ENCODE measurements at places on chromosomes 12 and 14. TPM values are rescaled to one million over a fixed set of nuclear protein-coding genes. Genes with fewer than 3 reads are reported as not detected.

GRCh38 chr12:132046561-132046960 lies 96.8 kb downstream of the EP400 start:
- no peak overlapping the region for H3K27ac ChIP-seq
- H3K36me3 ChIP-seq: peaks cover 12% of the 10 kb centered on the region
- H3K4me1 ChIP-seq: no peaks in the 10 kb centered on the region
- H3K4me3 ChIP-seq: no peak overlapping the region

DNA sequence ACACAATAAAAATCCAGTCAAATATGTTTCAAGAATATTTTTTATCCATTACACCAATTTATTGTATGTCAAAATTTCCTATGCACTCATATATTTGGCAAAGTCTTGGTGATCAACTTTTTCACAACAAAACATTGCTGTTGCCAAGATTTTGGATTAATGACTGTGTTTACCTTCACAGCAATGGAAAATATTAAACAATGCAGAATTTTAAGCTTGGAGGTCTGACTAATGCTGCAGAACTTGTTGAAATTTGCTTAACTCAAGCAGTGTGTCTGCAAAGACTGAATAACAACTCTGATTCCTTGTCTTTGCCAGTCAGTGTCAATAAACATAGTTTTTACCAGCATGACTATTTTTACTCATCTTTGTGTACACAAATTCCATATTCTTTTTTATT lies 336.4 kb downstream of the CCER1 start:
- no peaks in the 10 kb centered on the region for H3K4me1 ChIP-seq
- H3K4me3 ChIP-seq: no peak overlapping the region
- H3K27ac ChIP-seq: no peak overlapping the region
- DNase-seq: no peak
- no peaks in the 10 kb centered on the region for H3K27me3 ChIP-seq

The NEUROD4 gene
- not detected for total RNA-seq

The ERC1 gene
- 78.2 TPM for total RNA-seq

DNA sequence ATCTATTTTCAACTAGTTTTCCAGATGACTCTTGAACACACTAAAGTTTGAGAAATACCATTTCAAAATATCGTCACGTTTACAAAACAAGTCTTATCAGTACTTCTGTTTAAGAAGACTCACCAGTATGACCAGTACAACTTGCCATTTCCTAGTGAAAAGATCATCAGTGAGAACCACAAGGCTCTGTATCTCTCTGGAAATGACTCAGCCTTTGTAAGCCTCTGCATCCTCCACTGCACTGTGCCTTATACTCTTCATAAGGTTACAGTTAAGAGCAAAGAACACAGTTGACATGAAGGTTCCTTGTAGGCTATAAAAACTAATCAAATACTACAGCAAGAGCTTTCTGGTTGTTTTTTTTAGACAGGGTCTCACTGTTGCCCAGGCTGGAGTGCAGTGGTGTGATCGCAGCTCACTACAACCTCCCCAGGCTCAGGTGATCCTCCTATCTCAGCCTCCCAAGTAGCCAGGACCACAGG lies 5.7 kb upstream of the VTI1B start:
- no peaks in the 10 kb centered on the region for H3K27me3 ChIP-seq
- peaks cover 31% of the 10 kb centered on the region for H3K36me3 ChIP-seq
- H3K27ac ChIP-seq: no peak overlapping the region
- no peak overlapping the region for H3K4me3 ChIP-seq

The PABPN1 gene
- 116 TPM for total RNA-seq

DNA sequence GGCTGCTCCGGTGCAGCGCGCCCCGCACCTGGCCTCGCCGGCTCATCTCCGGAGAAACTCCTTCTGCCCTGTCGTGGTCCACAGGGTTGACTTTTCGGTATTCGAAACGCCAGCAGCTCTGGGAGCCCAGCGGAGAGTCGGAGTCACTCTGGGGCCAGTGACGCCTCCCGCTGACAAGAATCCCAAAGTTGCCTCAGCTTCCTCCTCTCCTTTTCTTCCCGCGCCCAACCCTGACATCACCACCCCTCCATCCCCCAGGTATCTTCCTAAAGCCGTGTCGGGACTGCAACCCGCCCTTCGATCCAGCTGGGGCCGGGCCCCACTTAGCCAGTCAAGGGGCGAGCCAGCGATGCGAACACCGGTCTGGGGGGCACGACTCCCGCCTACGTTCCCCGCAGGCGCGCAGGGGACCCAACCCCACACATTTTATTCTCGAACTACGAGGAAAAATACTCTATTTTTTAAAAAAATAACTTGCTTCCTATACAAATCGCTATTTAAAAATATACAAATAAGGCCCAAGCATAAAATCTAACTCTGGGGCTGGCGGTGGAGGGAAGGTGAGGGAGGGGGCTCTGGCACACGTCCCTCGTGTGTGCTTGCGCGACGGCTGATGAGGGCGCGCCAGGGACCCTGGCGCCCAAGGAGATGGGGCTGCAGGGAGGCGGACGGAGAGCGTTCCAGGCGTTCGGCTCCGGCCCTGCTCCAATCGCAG lies 2.1 kb downstream of the NKX2-8 start:
- H3K4me3 ChIP-seq: no peak overlapping the region
- DNase-seq: no peak

The RAD9B gene
- 0.77 TPM for total RNA-seq

DNA sequence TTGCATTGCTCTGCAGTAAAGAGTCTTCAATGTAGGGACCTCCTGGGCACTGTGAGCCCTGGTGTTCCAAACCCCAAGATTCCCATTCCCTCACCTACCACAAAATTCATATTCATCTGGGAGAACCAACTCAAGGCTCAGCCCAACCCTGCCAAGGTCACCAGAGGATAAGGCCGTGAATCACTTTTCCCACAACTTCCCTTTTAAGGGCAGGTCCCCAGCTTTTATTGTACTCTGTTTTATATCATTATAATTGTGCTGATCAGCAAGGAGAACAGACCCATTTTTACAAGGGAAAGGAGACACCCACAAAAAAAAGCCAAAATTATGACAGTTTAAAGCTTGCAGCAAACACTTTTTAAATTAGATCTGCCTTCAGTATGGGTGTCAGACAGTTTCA lies 363.0 kb upstream of the FKBP4 start:
- peak overlapping the region; percentile 71 for H3K27ac ChIP-seq
- no peaks in the 10 kb centered on the region for H3K36me3 ChIP-seq
- H3K4me1 ChIP-seq: peaks cover 2% of the 10 kb centered on the region
- no peak for DNase-seq
- no peak overlapping the region for H3K4me3 ChIP-seq
- H3K27me3 ChIP-seq: no peaks in the 10 kb centered on the region

DNA sequence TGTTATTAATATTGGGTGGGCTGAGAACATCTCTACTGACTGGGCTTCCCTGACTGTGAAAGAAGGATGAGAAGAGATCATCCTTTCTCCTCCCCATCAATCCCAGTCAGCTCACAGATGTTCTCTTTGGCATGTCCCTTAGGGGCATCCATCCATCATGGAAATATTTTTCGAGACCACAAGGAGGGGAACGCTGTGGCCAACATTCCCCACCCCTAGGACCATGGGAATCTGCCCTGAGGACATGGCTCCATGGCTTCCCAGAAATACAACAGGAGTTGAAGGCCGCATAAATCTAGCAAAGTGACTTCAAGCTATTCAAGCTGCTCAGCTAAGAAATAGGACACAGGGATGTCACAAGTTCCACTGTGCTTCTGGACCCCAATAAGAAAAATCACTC lies 456.8 kb downstream of the MED13L start:
- H3K4me1 ChIP-seq: no peaks in the 10 kb centered on the region
- no peaks in the 10 kb centered on the region for H3K27me3 ChIP-seq
- no peaks in the 10 kb centered on the region for H3K36me3 ChIP-seq

DNA sequence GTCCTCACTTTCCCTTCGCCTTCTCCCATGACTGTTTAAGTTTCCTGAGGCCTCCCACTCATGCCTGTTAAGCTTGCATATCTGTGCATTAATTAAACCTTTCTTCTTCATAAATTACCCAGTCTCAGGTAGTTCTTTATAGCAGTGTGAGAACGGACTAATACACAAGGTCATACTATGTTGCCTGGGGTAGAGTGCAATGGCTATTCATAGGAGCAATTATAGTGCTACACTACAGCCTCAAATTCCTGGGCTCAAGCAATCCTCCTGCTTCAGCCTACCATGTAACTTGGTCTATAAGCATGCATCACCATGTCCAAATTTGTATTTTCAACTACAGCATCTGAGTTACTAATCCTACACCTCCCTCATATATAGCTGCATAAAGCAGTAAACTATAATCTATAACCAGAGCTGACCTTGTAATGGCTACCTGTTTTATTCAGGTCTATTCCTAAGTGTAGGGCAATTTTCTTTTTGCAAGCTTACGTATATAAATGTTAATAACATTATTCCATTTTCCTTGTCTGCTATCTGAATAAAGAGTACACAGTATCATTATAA lies 18.9 kb downstream of the HEATR5A start:
- DNase-seq: no peak
- no peaks in the 10 kb centered on the region for H3K27me3 ChIP-seq
- H3K27ac ChIP-seq: no peak overlapping the region
- no peaks in the 10 kb centered on the region for H3K4me1 ChIP-seq

- no peak for DNase-seq
- no peak overlapping the region for H3K4me3 ChIP-seq
- no peak overlapping the region for H3K27ac ChIP-seq
These were observed 17.8 kb downstream of the EEA1 start for GRCh38 chr12:92911339-92911738.

DNA sequence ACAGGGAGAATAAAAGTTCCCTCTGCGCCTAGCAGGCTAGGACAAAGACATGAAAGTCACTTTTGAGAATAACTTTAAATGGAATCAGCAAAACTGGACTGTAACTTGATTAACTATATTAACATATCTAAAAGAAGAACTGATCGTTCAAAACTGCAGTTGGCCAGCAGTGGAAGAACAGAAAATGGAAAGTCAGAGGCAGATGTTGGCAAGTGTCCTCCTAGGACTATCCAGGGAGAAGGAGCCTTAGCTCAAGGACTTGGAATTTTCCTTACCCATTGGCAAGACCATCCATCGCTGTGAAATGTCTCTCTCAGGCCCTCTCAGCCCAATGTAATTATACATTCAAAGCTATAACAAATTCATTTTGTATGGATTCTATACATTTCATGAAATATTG lies 419.7 kb downstream of the ATP23 start:
- no peak overlapping the region for H3K4me3 ChIP-seq
- H3K27ac ChIP-seq: no peak overlapping the region
- no peaks in the 10 kb centered on the region for H3K27me3 ChIP-seq
- no peaks in the 10 kb centered on the region for H3K36me3 ChIP-seq
- H3K4me1 ChIP-seq: peaks cover 7% of the 10 kb centered on the region
- DNase-seq: no peak

The NGB gene
- total RNA-seq: not detected

The CRY1 gene
- 22.2 TPM for total RNA-seq

The SIVA1 gene
- 91.8 TPM for total RNA-seq

DNA sequence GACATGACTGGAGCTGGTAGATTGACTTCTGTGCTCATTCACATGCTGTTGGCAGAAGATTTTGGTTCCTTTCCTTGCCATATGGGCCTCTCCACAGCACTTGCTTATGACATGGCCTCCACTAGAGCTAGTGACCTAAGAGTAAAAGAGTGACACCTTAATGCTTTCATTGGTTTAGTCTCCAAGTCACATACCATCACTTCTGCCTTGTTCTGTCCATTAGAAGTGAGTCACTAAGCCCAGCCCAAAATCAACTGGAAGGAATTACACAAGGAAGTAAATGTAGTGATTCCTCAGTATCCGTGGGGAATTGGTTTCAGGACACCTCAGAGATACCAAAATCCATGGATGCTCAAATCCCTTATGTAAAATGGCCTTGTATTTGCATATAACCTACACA lies 81.3 kb downstream of the PPHLN1 start:
- H3K4me3 ChIP-seq: no peak overlapping the region
- DNase-seq: no peak
- H3K36me3 ChIP-seq: peaks cover 4% of the 10 kb centered on the region
- no peak overlapping the region for H3K27ac ChIP-seq

- no peaks in the 10 kb centered on the region for H3K27me3 ChIP-seq
- H3K36me3 ChIP-seq: no peaks in the 10 kb centered on the region
- no peak for DNase-seq
These were observed 121.2 kb downstream of the MIPOL1 start for GRCh38 chr14:37318938-37319337.

GRCh38 chr12:120534203-120534702 lies at the start of gene RNF10:
RNF10 (plus strand) TSS chr12:120534356; CDS start chr12:120534812, 456 bp downstream.
- H3K27me3 ChIP-seq: no peaks in the 10 kb centered on the region
- H3K27ac ChIP-seq: peak within 1 kb of the TSS; percentile 97
- DNase-seq: peak; percentile 96
- H3K36me3 ChIP-seq: peaks cover 8% of the 10 kb centered on the region
- H3K4me1 ChIP-seq: peaks cover 28% of the 10 kb centered on the region

- DNase-seq: peak; percentile 62
- peaks cover 26% of the 10 kb centered on the region for H3K4me1 ChIP-seq
- H3K27ac ChIP-seq: no peak overlapping the region
- H3K36me3 ChIP-seq: no peaks in the 10 kb centered on the region
- H3K27me3 ChIP-seq: no peaks in the 10 kb centered on the region
These were observed 186.6 kb downstream of the CACNA1C start for GRCh38 chr12:2239381-2239871.

The SLC17A8 gene
- 0.43 TPM for total RNA-seq

The BBOF1 gene
- 23.1 TPM for total RNA-seq

- no peaks in the 10 kb centered on the region for H3K36me3 ChIP-seq
- H3K4me1 ChIP-seq: no peaks in the 10 kb centered on the region
- H3K27ac ChIP-seq: no peak overlapping the region
These were observed 61.6 kb downstream of the CAPZA3 start for GRCh38 chr12:18799561-18799960.

The BDKRB2 gene
- total RNA-seq: 2.1 TPM

DNA sequence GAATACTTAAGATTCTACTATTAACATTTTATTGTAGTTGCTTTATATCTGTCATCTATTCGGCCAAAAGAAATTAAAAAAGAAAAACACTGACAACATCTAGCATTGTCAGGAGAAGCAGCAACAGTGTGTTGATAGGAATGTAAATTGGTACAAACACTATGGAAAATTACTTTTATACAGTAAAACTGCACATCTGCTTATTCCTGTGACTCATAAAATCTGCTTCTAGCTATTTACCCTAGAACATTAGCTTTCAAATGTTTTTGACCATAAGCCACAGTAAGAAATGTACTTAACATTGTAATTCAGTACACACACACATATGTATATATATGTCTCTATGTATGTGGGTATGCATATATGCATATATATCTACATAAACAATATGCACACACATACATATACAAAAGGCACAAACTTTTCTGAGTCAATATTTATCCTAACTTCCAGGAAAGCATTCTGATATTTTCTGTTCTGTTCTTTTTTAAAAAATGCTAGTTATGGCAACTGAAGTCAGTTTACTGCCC lies 278.9 kb upstream of the GARIN2 start:
- H3K27me3 ChIP-seq: no peaks in the 10 kb centered on the region
- DNase-seq: no peak
- no peak overlapping the region for H3K4me3 ChIP-seq
- no peak overlapping the region for H3K27ac ChIP-seq
- no peaks in the 10 kb centered on the region for H3K4me1 ChIP-seq
- H3K36me3 ChIP-seq: no peaks in the 10 kb centered on the region

The SAMD15 gene
- total RNA-seq: 5.9 TPM

DNA sequence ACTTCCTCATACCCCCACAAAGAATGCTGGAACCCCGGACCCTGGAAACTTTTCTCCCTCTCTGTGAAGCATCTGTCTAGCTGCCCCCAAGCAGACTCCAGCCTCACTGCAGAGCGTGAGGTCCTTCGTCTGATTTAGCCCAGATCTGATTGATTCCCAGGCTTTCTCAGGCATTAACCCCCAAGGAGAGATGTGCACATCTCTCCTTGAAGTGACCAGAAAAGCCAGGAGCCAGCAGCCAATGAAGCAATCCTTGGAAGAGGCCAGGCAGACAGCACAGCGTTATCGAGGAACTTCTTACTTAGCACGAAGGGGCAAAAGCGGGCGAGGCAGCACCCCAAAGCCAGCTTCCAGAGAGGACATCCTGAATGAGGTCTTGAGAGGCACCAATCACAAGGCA lies 100.7 kb downstream of the ZFP36L1 start:
- peaks cover 3% of the 10 kb centered on the region for H3K4me1 ChIP-seq
- no peak overlapping the region for H3K4me3 ChIP-seq
- no peak for DNase-seq
- H3K27me3 ChIP-seq: no peaks in the 10 kb centered on the region

Data from lung (tissue), 17 donors.